ENCODE measurements at places on chromosomes 12 and 14.

DNA sequence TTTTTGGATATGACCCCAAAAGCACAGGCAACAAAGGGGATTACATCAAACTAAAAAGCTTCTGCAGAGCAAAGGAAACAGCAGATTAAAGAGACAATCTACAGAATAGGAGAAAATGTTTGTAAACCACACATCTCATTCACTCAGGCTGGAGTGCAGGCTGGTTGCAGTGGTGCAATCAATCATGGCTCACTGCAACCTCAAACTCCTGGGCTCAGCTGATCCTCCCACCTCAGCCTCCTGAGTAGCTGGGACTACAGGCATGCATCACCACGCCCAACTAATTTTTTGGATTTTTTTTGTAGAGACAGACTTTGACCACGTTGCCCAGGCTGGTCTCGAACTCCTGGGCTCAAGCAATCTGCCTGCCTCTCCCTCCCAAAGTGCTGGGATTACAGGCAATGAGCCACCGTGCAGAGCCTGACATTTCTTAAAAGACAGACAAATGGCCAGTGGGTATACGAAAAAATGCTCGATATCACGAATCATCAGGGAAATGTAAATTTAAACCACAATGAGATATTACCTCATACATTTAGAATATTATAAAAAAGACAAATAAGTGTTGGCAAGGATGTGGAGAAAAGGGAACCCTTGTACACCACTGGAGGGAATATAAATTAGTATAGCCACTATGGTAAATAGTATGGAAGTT is 9.8 kb downstream of the NCKAP5L start:
- no peak for DNase-seq

GRCh38 chr12:17239874-17240273 is 633.9 kb upstream of the LMO3 start:
- no peak for DNase-seq

DNA sequence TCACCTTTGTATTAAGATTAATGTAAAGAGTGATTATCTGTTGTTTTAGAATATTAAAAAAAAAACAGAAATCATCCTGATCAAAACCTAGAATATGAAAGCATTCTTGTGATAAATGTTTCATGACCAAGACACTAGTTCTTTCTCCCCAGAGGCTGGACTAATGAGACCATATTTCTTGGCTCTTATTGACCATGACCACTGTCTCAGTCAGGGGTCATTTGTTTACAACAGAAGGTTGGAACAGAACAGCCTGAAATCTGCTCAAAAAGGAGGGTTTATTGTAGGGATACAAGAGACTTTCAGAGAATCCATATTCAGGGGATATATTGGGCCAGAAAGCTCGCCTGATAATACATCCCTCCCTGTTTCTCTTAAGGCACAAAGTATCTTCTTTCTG is 87.7 kb downstream of the TMEM30B start:
- no peak for DNase-seq

- no peak for DNase-seq
Measured at GRCh38 chr12:121365416-121366062, 13.3 kb upstream of the ANAPC5 start.

GRCh38 chr12:116601933-116602810 is 43.0 kb downstream of the MAP1LC3B2 start:
- DNase-seq = no peak

DNA sequence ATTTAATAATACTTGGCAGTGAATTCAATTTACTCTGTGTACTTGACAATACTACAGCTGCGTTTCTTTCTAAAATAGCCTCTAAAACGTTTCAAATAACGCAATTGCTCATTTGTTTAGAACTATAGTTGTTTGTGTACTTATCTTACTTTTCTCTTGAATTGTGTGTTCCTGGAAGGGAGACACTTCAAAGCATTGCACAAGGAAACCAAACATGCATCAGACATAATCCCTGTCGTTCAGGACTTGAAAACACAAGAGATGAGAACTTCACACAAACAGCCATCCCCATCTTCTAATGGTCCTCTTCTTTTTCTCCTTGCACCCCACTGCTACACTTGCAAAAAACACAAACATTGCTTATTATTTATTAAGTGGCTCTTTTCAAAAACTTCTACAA is 38.5 kb downstream of the PTGER2 start:
- DNase-seq = no peak

- no peak for DNase-seq
Measured at GRCh38 chr14:67986131-67986841, 166.7 kb downstream of the RAD51B start.

DNA sequence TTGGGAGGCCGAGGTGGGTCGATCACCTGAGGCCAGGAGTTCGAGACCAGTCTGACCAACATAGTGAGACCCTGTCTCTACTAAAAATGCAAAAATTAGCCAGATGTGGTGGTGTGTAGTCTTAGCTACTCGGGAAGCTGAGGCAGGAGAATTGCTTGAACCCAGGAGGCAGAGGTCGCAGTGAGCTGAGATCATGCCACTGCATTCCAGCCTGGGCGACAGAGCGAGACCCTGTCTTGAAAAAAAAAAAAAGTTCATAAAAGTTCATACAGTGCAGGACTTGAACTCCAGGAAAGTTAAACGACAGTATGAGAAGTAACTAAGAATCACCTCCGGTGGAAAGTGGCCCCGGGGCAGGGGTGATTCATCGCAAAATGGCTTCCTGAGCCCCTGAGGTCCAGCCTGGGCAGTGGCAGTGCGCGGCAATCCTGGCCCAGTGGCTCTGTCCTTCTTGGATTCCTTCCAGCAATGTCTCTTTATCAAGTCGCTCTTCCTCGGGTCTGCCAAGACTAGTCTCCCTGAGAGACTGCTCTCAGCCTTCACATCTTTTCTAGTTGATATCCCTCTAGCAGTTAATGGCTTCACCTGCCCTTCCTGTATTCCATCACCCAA is 16.7 kb upstream of the MAP1LC3B2 start:
- no peak for DNase-seq
